ENCODE measurements at places on chromosomes 12 and 14.

DNA sequence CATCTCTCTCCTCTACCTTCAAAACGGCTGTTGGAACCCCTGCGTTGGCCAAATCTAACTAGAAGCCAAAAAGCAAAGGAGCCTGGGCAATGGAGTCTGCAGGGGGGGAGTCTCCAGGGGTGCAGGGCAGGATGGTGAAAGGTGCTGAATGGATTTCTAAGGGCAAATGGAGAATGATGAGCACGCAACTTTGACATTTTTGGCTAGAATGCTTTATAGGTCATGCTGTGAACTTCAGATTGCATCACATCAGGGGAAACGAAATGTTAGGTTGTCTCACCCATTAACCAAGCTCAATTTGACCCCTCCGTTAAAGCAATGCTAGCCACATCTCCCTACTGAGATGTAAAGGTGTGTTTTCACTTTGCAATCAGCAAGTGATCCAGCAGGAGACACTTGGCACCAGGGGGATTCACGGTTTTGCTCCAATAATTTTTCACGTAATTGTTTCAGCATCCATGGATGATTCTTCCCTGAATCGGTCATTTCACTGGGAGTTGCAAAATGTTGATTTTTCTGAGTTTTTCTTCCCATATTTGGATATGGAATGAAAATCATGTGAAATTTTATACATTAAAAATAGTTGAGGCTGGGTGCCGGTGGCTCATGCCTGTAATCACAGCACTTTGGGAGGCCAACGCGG is 78.0 kb upstream of the MDM1 start:
- no peak for DNase-seq

DNA sequence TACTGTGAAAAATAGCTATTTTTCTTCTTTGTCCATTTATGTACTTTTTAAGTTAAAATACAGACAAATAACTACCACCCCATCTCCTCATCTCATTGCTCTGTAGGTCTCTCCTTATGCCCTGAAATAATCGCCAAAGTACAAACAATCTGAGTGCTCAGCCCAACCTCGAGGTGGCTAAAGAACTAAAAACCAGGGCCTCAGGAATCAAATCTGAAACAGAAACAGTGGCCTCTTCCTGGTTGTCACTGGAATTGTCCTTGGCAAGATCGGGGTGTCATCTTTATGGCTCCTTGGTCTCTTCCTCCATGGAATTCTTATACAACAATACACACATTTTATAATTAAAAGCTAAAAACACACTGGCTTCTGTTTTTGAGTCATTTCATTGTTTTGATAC is 182.4 kb downstream of the ASCL1 start:
- no peak for DNase-seq

- no peak for DNase-seq
Measured at GRCh38 chr12:132804426-132804861, 24.2 kb downstream of the GOLGA3 start.

DNA sequence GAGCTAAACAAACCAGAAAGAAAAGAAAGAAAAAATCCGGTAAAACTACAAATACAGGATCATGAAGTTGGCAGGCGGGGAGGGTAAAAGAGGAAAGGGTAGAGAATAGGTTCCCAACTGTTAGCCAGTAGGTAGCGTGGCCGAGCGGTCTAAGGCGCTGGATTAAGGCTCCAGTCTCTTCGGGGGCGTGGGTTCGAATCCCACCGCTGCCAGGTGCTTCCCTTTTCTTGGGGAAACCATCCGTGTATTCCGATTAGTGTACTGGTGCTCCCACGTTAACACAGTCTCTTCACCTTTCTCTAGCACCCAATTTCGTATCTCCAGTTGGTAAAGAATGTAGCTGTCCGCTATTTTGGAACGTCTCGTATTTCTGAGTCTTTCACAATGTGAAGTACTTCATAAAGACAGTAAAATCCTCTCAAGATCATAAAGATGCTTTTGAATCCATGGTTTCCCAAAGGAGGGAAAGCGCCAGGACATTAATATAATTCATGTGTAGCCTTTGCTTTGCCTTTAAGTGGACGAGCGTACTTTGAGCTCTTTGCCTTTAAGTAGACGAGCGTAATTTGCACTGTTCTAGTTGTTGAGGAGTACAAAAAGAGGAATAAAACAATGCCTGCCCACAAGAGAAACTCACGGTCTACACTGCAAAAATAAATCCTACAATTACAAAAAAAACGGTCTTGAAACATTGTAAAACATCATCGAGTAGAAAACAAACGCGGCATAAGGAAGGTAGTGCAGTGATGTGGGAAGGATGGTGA is 19.0 kb upstream of the RNASE12 start:
- DNase-seq: peak; percentile 71

DNA sequence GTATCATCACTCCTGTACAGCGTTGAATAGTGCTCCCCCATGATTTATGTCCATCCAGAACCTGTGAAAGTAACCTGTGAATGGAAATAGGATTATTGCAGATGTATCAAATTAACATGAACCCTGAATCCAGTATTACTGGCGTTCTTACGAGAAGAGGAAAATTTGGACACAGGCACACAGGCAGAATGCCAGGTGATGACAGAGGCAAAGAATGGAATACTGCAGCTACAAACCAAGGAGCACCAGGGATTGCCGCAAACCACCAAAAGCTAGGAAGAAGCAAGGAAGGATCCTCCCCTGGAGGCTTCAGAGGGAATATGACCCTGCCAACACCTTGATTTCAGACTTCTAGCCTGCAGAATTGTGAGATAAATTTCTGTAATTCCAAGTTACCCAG is 113.5 kb upstream of the EGLN3 start:
- peak; percentile 81 for DNase-seq

- no peak for DNase-seq
Measured at GRCh38 chr14:80146941-80147340, 64.4 kb downstream of the DIO2 start.

DNA sequence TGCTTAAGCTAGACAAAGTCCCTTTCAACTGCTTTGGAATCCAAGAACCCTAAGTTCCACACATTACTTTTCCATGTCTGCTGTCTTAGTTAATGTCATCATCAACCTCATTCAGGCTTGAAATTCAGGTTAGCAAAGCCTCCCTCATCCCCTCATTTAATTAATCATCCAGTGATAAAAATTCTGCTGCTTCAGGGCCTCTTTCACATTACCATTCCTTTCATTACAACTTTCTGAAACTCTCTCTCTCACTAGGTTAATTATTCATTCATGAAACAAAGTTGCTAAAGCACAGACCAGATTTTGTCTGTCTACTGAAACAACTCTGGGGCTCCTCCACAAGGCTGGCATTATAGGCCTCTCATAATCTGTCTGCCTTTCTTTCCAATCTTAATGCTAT is 9.4 kb upstream of the VTI1B start:
- DNase-seq: no peak

DNA sequence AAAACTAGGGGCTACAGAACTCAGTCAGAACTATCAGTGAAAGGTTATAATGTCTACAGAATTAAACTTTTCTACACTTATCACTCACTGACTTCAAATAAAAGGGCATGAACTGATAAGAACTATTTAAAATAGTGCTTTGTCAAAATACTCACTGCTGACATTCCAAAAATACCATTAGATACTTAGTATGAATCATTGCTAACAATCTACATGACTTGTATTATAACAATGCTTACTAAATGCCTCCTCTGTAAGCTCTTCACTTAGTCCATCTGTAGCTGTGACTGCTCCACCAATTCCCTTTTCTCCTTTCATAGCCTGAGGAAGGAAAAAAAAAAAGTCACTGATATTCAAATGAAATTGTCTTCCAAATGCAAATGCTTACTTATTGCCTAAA is 17.0 kb downstream of the NFYB start:
- DNase-seq: peak; percentile 77

DNA sequence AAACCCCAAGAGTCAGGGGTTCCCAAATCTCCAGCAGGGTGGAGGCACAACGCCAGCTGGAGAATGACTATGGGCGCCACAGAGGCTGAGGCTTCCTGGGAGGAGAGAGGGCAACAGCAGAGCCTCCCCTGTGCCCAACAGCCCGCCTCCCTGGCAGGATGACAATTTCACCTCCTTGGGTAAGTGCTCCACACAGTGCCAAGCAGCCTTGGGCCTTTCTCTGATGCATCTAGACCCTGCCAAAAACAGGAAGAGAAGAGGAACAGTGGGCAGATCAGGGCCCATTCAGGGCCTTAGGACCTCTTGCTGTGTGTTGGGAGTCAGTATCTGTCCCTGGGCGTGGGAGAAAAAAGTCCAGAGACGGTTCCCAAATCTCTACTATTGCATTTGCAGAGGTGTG is 5.0 kb upstream of the OR10P1 start:
- no peak for DNase-seq

GRCh38 chr14:89386212-89386886 is 30.7 kb downstream of the FOXN3 start:
- DNase-seq: peak; percentile 65

DNA sequence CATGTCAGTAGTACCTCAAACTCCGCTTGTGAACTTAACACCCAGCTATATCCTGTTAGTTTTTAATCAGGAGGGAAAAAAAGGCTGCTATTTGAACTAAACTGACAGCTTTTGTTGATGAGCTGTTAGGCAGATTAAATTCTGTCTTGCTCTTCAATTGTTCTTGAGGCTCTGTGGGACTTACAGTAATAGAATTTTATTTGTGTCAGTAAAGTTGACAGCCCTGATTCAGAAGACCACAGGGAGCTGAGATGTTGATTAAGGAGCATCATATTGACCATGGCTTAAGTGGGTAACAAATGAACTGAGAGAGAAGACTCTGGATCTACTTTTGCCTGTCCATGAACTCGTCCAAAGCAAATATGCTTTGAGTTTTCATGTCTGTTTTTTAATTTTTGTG is 622.9 kb downstream of the DIO2 start:
- no peak for DNase-seq

DNA sequence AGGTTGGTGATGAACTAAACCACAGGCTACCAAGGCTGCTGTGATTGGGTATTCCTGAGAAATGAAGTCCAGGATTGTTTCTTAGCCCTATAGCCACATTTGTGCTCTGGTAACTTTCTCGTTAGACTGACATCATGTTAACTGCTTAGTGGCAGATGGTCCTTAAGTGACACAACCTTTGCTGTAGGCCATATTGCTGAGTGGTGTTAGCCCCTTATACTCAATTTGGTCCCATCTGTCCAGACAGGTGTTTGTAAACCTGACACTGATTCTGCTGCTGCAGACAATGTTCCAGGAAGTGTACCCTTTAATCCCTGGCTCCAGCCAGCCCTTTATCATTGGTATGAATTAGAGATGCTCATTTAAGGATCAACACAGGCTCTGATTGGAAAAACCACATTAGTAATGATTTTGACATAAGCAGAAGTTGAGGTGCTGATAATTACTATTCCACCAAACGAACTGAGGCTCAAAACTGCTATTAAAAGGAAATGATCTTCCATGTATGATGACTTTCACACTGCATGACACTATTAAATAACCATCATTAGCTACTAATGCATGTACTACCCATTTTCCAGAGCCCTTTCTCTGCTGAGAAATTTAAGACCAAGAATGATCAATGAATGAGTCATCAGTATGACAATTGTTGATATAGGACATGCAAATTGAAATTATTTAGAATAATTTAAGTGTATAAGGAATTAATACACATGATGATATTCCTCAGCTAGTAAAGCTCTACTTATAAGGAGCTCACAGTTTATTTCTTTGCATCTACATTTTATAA is 3.6 kb upstream of the SSTR1 start:
- no peak for DNase-seq

DNA sequence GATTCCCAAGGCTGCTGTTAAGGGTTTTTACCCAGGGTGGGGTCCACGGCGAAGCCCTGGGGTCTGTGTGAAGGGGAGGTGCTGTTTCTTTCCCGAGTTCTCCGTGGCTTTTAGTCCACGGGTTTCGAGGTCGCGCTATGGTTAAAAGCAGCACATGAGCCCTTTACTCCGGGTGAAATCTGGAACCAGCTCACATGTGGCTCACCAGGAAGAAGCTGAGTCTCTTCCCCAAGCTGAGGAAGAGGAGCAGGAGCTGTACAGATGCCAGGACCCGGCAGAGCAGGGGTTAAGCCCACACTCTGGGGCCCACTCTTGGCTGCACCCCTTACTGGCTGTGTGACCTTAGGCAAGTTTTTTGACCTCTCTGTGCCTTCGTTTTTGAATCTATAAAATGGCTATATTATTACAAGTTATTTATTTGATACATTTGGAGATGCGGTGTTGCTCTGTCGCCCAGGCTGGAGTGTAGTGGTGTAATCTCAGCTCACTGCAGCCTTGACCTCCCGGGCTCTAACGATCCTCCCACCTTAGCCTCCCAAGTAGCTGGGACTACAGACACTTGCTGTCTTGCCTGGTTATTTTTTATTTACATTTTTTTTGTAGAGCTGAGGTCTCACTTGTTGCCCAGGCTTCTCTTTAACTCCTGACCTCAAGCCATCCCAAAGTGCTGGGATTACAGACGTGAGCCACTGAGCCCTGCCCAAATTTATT is 266.3 kb downstream of the AACS start:
- DNase-seq: no peak

- no peak for DNase-seq
Measured at GRCh38 chr12:98895086-98895651, 250.1 kb downstream of the APAF1 start.

DNA sequence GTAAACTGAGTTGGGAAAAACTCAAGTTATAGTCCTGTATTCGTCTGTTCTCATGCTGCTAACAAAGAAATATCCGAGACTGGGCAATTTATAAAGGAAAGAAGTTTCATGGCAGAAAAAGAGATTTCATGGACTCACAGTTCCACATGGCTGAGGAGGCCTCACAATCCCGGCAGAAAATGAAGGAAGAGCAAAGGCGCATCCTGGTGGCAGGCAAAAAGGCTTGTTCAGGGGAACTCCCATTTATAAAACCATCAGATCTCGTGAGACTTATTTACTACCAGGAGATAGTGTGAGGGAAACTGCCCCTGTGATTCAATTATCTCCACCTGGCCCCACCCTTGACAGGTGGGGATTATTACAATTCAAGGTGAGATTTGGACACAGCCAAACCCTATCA is 292.6 kb upstream of the SYT1 start:
- DNase-seq: no peak

- no peak for DNase-seq
Measured at GRCh38 chr12:44775901-44776300, 100.2 kb downstream of the NELL2 start.

- no peak for DNase-seq
Measured at GRCh38 chr14:53551862-53552261, 398.7 kb upstream of the DDHD1 start.

DNA sequence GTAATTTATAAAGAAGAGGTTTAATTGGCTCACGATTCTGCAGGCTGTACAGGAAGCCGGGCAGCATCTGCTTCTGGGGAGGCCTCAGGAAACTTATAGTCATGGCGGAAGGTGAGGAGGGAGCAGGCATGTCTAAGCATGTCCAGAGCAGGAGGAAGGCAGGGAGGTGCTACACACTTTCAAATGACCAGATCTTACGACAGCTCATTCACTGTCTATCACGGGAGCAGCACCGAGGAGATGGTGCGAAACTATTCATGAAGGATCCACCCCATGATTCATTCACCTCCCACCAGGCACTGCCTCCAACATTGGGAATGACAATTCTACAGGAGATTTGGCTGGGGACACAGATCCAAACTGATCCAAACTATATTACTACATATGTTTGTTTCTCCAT is 10.0 kb downstream of the SFSWAP start:
- DNase-seq: peak; percentile 19

GRCh38 chr12:104953323-104953722 is 4.8 kb downstream of the SLC41A2 start:
- no peak for DNase-seq
